ENCODE measurements at places on chromosomes 16 and 17.

- DNase-seq: no peak
Observed at GRCh38 chr16:30969246-30969842, 11.8 kb downstream of the SETD1A start.

GRCh38 chr17:83065660-83066542, 13.5 kb upstream of the METRNL start:
- no peak for DNase-seq

DNA sequence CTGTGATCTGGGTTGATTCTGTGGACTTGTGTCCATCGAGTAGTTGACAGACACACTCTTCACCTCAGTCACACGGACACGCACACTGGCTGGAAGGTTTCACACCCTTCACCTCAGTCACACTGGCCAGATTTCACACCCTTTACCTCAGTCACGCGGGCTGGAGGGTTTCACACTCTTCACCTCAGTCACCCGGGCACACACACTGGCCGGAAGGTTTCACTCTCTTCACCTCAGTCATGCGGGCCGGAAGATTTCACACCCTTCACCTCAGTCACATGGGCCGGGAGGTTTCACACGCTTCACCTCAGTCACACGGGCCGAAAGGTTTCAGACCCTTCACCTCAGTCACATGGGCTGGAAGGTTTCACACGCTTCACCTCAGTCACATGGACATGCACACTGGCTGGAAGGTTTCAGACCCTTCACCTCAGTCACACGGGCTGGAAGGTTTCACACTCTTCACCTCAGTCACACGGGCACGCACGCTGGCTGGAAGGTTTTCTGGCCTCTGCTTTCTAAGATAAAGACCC, 96.2 kb downstream of the PGS1 start:
- DNase-seq: no peak

GRCh38 chr17:73293031-73293430, 18.8 kb downstream of the CDC42EP4 start:
- no peak for DNase-seq

DNA sequence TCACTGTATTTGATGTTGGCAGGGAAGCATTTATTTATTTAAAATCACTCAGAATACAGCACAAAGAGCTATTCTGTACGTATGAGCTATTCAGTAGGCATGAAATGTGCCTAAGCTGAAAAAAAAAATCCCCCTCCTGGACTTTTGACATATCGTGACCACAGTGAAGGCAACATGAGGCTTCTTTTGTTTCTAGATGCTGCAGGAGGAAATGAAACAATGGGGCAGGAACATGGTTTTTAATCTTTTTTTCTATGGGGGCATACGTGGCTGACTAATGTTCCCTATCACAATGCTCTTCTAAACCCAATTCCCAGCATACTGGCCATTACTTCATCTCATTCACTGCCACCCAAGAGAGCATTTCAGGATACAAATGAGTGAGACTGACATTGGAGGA, 191.0 kb upstream of the PMFBP1 start:
- DNase-seq: no peak

DNA sequence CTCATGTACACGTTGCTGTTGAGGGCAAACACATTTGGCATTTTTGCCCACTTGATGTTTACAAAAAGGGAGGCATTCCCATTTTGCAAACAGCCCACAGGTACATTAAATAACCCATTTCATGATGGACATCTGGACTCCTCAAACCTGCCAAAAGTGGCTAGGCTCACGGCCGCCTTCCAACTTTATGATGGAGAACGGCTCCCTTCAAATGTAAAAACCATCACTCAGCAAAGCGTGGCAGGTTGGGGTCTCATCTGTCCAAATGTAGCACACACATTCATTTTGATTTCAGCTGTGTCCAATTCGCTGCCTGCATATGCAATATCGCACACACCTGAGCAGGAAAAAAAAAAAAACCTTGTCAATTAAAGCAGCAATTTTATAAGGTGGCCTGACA, 417.8 kb downstream of the TMEM114 start:
- DNase-seq: no peak

GRCh38 chr17:79062691-79063090, 11.9 kb upstream of the ENGASE start:
- DNase-seq: no peak

- DNase-seq: no peak
Observed at GRCh38 chr17:17107891-17108431, 65.7 kb downstream of the MPRIP start.

DNA sequence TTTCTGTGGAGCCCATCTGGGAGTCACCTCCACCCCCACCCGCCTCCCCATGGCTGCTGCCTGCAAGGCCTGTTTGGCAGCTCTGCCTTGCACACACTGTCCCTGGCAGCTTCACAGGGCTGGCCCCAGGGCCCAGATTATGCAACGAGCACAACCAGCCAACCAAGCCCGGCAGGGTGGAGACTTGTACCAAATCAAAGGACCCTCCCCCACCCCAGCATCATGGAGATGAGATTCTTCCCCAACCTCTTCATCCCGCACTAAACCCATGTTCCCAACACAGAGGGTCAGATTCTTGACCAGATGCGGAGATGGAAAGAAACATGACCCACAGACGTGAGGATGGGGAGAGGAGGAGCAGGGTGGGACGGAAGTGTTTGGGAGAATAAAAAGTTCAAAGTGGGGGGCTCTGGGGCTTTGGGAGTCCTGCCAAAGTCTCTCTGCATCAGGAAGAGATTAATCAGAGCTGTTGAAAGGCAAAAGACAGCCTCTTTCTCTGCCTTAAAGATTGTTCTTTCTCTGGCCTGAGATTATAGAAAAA, 3.8 kb downstream of the SMARCD2 start:
- DNase-seq: peak; percentile 95

DNA sequence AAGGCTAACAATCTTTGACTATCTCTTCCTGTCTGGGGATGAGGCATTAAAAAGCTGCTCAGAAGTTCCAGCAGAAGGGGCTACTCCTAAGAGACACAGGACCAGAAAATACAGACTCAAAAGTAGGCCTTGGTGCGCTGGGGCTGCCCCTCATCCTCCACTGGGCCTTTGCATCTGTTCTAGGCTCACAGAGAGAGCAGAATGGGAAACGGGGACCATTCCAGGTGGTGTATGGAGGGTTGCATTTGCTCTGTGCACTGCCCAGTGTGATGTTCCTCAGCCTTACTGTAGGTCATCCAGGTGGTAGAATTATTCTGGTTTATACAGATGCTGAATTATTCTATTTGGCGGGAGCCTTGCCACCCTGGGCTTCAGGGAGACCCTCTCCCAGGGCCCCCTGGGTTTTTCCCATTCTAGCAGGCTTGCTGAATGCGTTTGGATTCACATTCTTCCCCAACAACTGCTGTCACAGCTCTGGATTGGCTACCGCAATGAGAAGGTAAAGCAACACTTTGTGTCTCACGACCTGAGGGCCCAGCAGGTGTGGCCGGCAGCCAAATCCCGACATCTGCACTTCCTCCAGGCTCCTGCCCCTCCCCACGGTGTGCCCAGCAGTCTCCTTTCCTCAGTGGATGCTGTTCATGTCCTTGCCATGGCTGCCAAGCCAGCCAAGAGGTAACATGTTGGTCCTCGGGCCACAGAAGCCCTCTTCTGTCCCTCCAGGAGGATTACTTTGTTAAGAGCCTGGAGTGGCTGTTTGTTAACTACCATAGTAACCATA, 25.0 kb upstream of the ZNHIT3 start:
- no peak for DNase-seq

DNA sequence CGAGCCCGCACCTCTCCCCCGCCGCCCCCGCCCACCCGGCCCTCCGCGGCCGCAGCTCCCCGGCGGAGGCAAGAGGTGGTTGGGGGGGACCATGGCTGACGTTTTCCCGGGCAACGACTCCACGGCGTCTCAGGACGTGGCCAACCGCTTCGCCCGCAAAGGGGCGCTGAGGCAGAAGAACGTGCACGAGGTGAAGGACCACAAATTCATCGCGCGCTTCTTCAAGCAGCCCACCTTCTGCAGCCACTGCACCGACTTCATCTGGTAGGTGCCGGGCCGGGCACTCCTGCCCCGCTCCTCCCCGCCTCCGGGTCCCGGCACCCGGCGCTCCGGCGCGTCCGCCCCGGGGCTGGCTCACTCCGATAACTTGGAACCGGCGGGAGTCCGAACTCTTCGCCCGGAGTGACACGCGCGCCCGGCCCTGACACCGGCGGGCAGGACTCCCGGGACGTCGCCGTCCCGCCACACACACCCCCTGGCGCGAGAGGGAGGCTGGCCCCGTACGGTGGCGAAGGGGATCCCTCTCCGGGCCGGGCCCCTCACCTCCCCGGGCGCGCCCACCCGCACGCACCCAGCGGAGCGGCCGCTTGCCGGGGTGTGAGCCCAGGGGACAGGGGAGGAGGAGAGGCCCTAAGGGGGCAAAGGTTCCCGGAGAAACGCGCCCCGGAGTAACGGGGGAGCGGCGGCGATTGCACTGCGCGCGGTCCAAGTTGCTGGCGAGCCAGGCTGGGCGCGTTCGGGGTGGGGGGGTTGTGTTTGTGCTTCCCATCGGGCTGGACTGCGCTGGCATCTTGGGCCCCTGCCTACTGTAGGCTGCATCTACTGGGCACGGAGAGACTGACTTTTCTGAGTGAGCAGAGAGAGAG, 581 bp downstream of the PRKCA start:
- DNase-seq: peak; percentile 62

- DNase-seq: peak; percentile 37
Observed at GRCh38 chr16:56637814-56638750, at the start of gene MT1A. Gene MT1A (plus strand): TSS chr16:56638666. CDS start chr16:56638739, 73 bp downstream.

- no peak for DNase-seq
Observed at GRCh38 chr16:25747160-25747758, 55.5 kb downstream of the HS3ST4 start.

GRCh38 chr17:82787081-82787848, 35.4 kb downstream of the TBCD start:
- DNase-seq: peak; percentile 64

- DNase-seq: no peak
Observed at GRCh38 chr17:49457564-49458535, 37.2 kb upstream of the NGFR start.

DNA sequence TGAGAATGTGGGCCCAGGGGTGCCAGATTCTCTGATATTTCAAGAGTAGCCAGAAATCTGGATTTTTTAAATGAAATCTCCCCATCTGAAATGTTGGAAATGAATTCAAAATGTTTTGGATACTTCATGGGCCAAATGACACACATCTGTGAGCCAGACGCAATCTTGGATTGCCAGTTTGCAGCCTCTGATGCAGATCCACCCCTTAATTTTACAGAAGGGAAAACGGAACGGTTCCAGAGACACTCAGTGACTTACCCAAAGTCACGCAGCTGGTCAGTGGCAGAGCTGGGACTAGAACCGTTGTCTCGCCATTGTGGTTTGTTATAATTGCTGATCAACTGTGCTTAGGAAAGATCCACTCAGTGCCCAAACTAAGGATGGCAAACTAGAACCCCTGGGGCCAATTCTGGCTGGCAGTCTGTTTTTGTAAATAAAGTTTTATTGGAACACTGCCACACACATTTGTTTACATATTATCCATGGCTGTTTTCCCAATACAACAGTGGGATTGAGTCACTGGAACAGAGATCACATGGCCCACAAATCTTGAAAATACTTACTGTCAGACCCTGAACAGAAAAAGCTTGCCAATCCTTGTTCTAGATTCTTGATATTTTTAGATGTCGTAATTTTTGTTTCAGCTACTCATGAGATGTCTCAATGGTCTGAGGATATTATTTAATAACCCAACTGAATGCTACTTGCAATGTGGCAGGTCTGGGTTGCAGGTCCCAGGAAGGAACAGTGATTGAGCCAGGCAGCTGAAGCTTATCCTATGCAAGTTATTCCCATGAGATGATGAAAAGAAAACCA, 143.8 kb downstream of the AXIN2 start:
- no peak for DNase-seq

- DNase-seq: no peak
Observed at GRCh38 chr17:9144502-9145249, 123.4 kb downstream of the NTN1 start.

GRCh38 chr16:48619547-48619946, 9.6 kb upstream of the N4BP1 start:
- DNase-seq: no peak

DNA sequence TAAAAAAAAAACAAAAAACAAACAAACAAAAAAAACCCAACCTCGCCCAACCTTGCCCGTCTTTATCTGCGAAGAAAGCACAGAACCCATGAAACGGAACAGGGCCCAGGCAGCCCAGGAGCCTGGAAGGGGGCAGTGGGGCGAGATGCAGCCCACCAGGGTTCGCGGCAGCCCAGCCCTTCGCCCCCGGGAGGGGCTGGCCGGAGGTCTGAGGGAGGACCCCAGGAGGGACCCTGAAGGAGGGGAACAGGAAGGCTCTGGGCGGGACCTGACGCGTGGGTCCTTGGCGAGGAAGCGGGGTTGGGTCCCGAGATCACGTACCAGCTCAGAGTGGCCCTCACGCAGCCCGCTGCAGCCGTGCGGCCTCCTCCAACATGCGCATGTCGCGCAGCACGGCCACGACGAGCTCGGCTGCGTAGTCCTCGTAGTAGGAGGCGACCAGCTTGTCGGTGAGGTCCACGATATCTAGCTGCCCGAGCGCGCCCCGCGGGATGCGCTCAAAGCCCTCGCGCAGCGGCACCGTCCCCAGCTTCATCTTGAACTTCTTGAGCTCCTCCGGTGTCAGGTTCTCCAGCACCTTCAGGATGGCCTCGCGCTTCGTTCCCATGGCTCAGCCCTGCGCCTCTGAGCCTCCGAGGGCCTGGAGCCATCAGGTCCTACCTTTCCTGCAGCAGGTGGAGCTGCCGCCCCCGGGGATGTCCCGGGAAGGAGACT, at the start of gene PYDC1:
Gene PYDC1, minus strand, starts transcription at position 714 of the 714 bp plus-strand sequence. Its CDS starts 107 bp downstream, at position 607.
- no peak for DNase-seq

DNA sequence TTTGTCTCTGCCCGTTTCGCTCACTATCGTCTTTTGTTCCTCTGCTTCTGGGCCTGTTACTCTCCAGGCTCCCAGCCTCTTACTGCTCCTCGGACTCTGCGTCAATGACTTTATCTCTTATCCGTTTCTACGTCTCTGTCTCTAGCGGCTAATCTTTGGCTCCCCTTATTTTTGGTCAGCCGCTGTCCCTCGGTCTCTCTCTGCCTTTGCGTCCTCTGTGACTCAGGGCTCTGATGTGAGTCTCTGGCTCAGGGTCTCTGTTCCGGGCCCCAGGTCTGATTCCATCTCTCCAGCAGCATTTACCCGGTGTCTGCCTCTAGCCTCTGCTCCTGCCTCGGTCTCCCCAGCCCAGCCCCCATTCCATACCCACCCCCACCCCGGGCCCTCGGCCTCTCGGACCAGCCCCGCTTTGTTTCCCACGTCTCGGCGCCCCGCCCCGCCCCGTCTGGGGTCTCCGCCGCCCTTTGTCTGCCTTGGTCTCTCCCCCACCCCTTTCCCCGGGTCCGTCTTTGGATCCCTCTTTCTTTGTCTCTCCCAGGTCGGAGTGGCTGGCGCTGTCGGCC, 547 bp upstream of the ZNF48 start:
- no peak for DNase-seq

Data from Ammon's horn (tissue), 1 donor.